ENCODE measurements at places on chromosomes 11 and 22.

DNA sequence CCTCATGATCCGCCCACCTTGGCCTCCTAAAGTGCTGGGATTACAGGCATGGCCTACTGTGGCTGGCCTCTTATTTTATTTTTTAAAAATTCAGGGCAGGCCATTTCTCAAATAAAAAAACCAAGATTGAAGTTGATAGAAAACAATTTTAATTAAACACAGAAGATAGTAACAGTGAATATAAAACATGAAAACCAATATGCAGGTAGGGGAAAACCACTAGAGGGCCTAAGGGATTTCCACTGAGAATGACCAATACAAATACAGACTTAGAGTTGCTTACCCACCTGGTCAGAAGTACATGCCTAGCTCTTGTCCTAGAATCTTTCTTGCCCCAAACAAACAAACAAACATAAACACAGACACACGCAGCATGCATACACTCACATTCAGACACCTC, 1.7 kb upstream of the RTCB start:
- DNase-seq = no peak

DNA sequence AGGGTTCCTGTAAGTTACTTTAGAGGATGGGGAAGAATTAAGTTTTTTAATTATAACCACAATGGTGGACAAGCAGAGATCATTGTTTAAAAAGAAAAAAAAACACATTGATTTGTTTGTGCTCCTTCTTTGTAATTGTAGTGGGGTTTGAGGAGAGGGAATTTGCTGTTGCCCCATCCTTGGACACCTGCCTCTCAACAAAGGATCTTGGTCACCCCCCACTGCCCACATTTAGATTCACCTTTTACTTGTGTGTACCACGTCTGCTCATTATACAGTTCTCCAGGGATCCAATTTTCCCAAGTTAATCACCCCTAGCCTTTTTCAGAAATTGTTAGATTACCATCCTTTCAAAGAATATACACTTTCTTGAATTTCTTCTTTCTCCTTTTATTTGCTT, 53.0 kb downstream of the DNAJC24 start:
- no peak for DNase-seq

DNA sequence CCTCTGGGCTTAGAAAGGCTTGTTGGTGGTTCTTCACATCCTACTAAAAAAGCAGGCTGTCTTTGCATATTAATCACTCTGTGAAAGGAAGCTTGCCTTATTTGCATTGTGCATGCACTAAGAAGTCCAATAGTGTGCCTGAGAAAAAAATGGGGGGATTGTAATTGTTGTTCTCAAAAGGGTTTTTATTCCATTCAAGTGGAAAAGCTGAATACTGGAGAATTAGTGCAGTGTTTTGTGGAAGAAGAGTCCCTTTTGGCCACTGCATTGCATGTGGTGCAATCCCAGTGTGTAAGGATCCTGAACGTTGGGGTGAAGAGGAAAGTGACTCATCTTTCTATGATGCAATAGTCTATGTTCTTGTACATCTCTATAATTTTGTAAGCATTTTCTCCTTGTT, 16.5 kb downstream of the NCAM1 start:
- DNase-seq = no peak

GRCh38 chr11:34540870-34541269, 27.3 kb upstream of the ELF5 start:
- no peak for DNase-seq

- no peak for DNase-seq
These were observed 840.3 kb downstream of the OPCML start for GRCh38 chr11:132691848-132692550.

GRCh38 chr11:47375546-47376085, 2.7 kb downstream of the SPI1 start:
- DNase-seq = no peak

Measured in WTC11 (cell line).